ENCODE measurements at places on chromosomes 12 and 14.

DNA sequence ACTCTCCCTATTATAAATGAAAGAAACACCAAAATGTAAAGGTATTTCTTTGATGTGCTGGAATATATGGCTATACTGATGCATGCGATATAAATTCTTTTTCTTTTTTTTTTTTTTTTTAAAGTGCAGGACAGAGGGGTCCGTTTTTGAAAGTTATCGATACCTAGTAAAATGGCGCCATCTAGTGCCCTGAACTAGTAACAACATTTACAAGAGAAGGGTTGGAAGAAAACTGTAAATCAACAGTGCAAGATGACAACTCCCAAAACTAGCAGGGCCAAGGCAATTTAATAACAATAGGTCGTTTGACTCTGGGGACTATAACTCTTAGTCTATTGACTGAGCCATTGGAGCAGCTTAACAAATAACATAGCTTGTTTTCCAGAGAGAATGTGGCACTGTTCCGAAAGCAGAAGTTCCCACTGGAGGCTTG, 137.7 kb downstream of the SPTSSA start:
- DNase-seq = no peak

DNA sequence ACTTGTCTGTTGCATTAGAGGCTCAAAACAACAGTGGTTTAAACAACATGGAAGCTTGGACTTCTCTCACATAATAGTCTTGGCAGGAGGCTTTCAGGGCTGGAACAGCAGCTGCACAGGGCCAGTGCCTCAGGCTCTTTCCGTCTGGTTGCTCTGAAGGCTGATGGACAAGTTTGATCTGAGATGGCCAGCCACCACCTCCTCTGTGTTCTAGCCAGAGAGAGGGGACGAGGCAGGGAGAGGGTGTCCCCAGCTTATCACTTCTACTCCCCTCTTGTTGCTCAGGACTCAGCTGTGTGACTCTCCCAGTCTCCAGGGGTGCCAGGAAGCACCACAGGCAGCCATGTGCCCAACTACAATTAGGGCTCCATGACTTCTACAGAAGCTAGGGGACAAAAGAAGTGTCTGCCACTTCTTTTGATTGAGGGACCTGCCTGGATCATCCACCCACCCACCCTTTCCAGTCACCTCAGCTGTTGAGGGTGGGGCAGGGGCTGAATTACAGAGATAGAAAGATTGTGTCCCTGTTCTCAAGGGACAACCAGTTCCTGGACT, 46.6 kb downstream of the SMIM41 start:
- no peak for DNase-seq

GRCh38 chr14:73785834-73786635, 65.6 kb upstream of the PTGR2 start:
- DNase-seq = peak; percentile 60

- no peak for DNase-seq
Observed at GRCh38 chr12:106098691-106099200, 40.0 kb downstream of the NUAK1 start.

GRCh38 chr12:85796001-85796400, 40.2 kb downstream of the RASSF9 start:
- DNase-seq = no peak

GRCh38 chr14:89252887-89253532, 164.0 kb downstream of the FOXN3 start:
- DNase-seq = no peak

GRCh38 chr14:96844857-96845570, 47.8 kb downstream of the VRK1 start:
- no peak for DNase-seq

GRCh38 chr12:110778833-110779577, 36.3 kb upstream of the PPP1CC start:
- DNase-seq = no peak

GRCh38 chr14:75980856-75981255, 939 bp downstream of the TGFB3 start:
- DNase-seq = no peak

- no peak for DNase-seq
Observed at GRCh38 chr14:88043529-88044443, 38.9 kb downstream of the GPR65 start.

- no peak for DNase-seq
Observed at GRCh38 chr12:84888861-84889260, 23.7 kb downstream of the SLC6A15 start.

DNA sequence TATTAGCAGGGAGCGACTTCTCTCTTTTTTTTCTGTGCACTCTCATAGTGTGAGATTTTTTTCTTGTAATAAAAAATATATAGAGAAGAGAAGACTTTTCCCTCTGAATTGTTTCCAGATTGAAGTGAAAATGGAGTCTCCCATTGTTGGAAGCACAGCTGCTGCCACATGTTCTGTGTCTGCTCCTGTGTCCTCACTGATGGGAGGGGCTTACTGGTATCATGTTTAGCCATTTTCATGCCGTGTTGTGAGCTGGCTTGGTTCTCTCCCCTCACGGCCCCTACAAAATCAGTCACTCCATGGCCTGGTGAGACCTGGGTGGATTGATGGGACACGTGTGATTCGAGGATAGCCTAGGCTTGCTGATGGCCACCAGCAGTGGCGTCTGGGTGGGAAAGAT, 379.7 kb upstream of the DDHD1 start:
- DNase-seq = no peak

DNA sequence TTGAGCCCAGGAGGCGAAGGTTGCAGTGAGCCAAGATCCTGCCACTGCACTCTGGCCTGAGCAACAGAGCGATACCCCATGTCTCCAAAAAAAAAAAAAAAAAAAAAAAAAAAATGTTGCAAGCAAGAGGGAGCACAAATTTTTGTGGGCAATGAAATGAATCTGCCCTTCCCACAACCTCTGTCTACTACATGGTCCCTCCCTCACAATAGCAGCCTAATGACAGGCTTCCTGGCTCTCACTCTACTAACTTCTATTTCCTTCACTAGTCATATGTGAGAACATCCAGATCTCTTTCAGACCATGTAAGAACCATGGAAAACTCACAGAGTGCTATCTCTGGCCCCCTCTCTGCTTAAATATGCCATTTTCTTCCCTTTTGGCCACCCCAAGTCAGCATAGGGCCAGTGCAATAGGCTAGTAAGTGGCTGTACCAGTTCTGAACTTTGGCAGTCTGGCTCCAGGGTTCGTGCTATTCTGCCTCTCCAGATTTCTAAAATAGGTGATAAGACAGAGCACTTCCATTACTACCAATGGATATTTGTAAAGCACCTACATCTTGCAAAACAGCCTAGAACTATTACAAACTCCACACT, 7.1 kb downstream of the OSBPL8 start:
- no peak for DNase-seq

DNA sequence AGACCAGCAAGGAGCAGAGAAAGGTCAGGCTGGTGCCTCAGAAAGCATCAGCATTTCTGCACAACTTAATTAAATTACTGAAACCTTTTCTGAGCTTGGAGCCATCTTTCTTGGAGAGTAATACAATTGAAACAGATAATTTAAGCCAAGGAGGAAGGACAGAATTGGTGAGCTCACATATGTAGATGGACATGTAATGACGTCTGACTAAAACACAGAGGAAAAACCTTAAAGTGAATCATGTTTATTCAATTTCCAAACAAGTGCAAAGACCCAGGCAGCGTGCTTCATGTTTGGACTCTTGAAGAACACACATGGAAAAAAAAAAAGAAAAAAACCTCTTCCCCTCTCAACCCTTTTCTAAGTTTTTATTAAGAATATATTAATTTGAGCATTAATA, 19.0 kb downstream of the SUSD6 start:
- no peak for DNase-seq

DNA sequence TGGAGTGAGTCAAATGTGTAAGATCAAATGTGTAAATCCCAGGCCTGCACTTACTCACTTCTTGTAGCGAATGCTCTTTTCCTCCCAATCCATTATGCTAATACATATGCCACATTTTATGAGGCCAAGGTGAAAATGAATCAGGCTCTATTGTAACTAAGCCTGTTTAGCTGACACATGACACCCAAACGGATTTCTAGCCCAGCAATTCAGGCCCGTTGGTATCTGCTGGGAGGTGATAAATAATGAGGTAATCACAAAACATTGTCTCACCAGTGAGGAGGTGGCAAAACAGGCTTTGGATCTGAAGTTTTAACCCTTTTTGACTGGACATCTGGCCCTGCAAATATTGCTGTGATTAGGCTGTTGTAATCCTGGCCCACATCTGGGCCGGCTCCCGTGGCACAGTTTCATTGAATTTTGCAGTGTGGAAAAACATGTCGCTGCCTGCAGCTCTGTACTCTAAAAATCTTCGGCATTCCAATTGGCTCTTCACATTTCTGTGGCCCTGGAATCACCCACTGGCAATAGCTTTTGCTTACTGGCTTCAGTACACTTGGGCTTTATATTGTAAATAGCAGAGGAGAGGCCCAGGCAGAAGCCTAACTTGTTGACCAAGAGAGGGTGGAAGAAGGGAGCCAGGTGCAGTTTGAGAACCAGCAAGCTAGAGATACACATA, 106.1 kb downstream of the PAX9 start:
- DNase-seq = no peak

DNA sequence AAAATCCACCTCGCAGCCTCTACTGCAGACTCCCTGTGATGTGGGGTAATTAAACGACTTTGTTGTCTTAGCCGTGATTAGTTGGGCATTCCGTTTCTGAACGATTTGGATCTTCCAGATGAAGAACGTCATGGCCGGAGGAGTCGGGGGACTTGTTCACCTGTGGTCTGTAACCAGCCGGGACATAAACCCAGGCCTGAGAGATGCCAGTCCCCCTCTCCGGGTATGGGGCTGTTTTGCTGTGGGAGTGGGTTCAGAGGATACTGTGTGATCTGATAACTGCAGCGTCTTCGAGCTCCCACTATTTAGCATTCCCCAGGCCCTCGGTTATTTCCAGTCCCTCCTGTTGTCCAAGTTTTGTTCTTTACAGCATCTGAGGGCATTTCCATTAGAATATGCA, 96.1 kb downstream of the PIWIL1 start:
- DNase-seq = no peak

DNA sequence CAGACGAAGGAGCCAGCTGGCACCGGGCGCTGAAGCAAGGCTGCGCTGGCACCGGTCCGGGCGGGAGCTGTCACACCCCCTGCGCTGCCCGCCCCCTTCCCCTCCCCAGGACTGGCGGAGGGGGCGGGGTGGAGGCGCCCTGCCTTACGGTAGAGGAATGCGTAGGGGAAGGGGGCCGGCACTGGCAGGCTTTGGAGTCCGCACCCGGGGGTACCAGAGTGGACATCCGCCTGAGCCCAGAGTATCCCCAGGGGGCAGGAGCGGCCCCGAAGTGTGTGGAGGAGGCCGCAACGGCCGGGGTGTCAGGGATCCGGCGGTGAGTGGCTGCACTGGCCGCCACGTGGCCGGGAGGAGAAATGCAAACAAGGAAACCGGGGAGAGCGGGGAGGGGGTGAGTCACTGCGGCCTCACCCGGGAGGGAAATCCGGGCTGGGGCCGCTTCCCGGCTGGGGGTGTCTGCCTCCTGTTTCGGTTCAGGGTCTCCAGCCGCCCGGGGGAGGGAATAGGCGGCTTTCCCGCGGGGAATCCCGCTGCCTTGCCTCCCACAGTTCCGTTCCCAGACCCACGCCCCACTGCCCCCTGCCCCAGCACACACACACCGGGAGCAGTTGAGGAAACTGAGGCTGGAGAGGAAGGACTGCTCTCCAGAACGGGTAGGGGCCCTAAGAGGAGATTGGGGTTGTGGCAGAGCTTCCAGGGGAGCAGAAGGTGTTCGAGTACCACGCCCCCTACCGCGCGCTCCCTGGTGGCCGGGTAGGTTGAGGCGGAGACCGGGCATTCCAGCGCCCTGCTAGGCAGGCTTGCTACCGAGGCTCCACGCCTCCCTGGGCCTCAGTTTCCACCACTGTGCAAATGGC, at the start of gene RAPGEF3:
Gene RAPGEF3 (minus strand): TSS at position 47 of the 857 bp plus-strand sequence. CDS start 324 bp downstream, outside the sequence.
- peak; percentile 93 for DNase-seq

- DNase-seq = no peak
Observed at GRCh38 chr12:105947906-105948305, 190.8 kb downstream of the NUAK1 start.

DNA sequence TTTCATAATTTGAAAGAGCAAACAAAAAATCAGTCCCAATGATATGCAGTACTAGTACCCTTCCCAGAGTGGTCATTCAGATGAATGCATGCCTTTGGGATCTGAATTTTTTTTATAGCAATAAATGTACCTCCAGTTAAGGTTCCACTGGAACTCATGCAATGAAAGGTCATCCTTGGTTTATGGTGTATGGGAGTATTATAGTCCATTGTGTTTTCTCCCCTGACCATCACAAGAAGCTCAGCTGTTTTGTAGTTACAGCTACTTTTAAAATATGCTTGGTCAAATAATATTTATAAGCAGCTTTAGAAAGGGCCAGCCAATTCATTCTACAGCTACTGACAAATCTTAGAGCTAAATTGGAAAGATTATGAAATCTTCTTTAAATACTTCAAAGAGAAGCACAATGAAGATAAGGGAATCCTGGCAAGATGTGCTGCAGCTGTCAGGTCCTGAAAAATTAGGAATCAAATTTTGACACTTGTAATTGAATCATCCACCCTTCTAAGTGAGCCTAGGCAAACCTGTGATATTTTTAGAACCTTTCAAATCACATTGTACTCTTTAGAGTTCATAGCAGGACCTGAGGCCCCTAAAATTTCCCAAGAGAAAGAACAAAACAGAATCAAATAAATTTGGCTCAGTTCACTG, 46.5 kb downstream of the IFT81 start:
- DNase-seq = no peak

DNA sequence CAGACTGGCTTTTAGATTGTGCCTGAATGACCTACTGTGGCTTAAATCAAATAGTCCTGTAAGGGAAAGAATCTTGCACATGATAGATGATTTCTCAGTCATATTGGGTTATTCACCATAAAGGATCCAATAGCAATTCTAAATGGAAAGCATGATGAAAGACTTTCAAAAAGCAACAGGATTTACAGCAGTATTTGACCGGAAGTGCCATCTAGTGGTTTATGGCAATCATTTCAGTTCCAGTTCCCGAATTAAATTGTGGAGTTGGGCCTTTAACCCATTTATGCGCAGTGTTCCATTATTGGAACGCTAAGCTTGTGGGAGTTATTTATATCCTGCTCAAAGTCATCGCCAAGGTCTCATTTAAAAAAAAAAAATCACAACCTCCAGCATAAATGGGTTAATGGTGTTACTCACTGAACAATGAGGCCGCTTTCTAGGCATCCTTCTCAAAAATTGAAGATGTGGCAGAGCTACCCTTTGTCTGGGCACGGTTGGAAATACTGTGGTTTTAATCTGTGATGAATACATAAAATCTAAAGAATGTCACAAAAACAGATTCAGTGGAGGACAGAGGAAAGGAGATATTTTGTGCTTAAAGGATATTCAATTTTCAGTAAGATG, 60.8 kb upstream of the REP15 start:
- DNase-seq = no peak

- no peak for DNase-seq
Observed at GRCh38 chr12:51386351-51386750, 4.9 kb downstream of the GALNT6 start.

GRCh38 chr14:82230748-82231147, 697.1 kb upstream of the SEL1L start:
- no peak for DNase-seq

GRCh38 chr12:56716458-56716857, 8.6 kb downstream of the NACA start:
- DNase-seq = no peak

GRCh38 chr12:110906083-110906482, 14.3 kb downstream of the MYL2 start:
- DNase-seq = no peak
